ENCODE measurements at places on chromosomes 12 and 14.

DNA sequence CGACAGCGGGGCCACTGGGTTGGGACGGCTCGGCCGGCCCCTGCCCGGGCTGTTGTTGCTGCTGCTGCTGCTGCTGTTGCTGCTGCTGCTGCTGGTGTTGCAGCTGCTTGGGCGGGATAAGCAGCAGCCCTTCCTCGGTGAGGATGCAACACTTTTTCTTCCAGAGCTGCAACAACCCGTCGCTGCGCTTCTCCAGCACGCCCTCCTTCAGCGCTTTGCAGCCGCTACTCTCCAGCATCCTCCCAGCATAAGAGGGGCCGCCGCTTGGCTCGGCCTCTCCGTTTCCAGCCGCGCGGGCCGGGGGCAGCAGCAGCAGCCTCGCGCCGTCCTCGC, 529 bp downstream of the PHLDA1 start:
- DNase-seq = no peak

- no peak for DNase-seq
Measured at GRCh38 chr12:96208346-96208745, 14.2 kb downstream of the ELK3 start.

DNA sequence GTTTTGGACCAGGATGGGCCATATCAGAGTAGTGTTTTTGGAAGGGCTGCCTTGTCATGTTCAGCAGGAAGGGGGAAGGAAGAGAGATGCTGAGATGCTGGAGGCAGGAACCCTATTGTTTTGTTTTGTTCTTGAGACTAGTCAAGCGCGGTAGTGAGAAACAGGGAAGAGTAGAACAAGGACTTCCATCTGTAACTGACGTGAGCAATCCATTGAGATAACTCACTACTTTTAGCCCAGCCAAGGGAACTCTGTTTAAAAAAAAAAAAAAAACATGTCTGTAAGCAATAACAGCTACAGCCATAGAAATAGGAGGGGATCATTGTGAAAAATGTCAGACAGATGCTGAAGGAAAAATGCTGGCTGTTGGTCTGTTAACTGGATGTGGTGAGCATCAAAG, 34.0 kb downstream of the CD9 start:
- DNase-seq = no peak

DNA sequence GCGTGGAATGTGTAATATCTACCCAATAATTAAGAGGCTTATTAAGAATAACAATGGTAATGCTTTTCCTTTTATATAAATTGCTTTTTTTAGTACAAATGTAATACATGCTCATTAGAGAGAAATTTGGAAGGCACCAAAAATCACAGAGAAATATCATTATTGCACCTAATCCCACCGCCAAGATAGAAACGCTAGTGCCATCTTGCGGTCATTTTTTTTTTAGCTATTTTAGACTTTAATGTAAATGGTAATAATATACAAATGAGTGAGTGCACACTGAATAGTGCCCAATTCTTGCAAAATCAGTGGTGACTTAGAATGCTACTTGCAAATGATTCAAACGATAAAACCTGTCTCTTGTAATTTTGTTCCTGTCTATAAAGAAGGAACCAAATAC, 576.8 kb upstream of the TMEM132C start:
- no peak for DNase-seq

GRCh38 chr14:34258318-34258717, 203.7 kb downstream of the SPTSSA start:
- no peak for DNase-seq

GRCh38 chr12:111780615-111781014, 13.9 kb downstream of the ALDH2 start:
- DNase-seq = no peak

GRCh38 chr12:69570000-69570516, 15.2 kb upstream of the CCT2 start:
- no peak for DNase-seq

All from activated T-cell treated with anti-CD3 and anti-CD28 coated beads for 24 hours (primary cell).